ENCODE measurements at places on chromosomes 3 and 15.

DNA sequence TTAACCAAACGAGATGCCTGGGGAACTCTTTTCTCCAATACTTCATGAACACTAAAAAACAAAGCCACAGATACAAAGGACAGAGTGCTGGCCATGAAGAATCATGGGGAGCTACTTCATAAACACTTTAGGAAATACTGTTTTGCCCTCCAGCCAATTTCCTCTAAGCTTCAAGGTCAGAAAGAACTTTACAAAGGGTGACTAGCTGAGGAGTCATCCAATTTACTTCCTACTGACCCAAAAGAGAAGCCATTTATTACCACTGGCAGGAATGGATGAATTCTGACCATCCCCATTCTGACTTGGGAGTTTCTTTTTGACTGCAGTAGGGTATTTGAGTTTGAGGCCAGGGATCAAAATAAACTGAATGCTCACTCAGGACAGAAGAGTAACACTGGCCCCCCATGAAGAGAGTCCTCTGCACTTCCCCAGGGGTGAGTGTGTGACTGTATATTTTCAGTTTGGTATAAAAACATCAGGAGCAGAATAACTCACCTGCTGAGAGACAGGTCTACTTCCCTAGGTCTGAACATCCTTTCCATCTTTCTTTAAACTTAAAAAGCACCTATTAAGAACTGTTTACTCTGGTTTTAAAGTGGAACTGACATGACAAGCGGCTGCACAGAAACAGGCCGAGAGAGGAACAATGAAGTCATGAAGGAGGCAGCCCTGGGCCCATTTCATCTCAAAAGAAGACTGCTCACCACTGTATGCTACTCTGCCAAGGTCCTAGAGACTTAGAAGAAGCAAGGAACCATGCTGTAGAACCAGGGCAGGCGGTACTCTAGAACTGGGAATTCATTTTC lies 203.6 kb downstream of the TNIK start:
- DNase-seq: no peak

DNA sequence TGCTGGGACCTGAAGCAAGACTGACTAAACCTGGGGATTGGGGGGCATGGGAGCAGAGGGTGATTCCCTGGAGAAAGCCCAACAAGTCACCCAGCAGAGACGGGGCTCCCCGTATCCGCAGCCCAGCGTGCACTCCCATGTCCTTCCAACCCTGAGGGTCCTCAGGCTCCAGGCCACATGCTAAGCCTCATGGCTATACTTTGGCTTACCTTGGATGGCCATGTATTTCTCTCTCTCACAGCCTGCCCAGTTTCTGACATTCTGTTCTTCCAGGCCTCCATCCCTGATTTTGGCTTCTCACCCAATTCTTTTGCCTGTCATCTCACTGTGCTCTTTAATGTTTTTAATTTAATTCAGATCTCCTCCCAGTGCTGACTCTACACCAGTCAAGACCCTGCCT lies 126.8 kb upstream of the CTDSPL start:
- DNase-seq: no peak

GRCh38 chr15:89409184-89410038 lies 74.8 kb upstream of the POLG start:
- no peak for DNase-seq

GRCh38 chr15:66840615-66841390 lies 138.8 kb downstream of the SMAD6 start:
- no peak for DNase-seq

DNA sequence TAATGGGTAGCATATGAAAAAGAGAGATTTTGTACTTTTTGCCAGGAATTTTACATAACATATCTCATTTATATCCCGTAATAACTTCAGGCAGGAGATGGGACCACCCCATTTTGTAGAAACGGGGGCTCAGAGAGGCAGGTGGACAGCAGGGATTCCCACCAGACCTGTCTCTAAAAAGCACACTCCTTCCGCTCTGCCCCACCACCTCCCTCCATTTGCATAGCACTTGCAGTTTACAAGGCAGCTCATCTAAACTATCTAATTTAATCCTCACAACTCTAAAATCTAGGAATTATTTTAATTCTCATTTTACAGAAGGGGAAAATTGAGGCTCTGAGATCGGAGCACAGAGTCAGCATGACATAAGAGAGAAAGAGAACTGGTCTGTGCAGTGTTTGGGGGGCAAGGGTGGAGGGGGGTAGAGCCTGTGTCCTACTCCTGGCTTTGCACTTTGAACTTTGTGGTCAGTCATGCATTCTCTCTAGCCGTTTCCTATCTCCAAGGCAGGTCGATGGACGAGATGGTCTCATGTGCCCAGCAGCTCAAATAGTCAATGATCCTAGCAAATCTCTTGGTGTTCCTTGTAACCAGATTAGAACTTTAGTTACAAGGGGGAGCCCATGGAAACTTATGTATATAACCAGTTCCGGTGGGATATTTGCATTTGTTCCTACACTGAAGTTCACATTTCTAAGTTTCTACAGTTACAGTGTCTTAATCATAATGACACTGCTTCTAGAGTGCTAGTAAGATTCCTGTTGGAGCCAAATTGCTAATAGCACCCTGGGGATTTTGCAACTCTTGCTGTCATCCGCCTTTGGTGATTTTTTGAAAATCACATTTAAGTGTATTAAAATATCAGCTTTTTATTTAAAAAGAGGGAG lies 18.6 kb downstream of the CRYGS start:
- no peak for DNase-seq
